Parietal lobe (tissue), 2 donors: ENCODE measurements at places on chromosomes 16 and 17. TPM values are rescaled to one million over a fixed set of nuclear protein-coding genes. Genes with fewer than 3 reads are reported as not detected.

The EVPLL gene
- not detected for total RNA-seq

The KRTAP3-2 gene
- total RNA-seq = not detected

The IKZF3 gene
- under 0.01 TPM for total RNA-seq

The SLC12A3 gene
- not detected for total RNA-seq

The MFAP4 gene
- total RNA-seq = 1.3 TPM

The CCL13 gene
- total RNA-seq = not detected

The GALR2 gene
- total RNA-seq = not detected

The RARA gene
- total RNA-seq = 9.7 TPM

The SCGB1C2 gene
- not detected for total RNA-seq

The CORO7 gene
- 54.8 TPM for total RNA-seq
